Stimulated activated CD4-positive, alpha-beta T cell treated with anti-CD3 and anti-CD28 coated beads, Interleukin-12 subunit alpha, Interleukin-12 subunit beta, amount 100 ng/mL, for 4 hours (primary cell): ENCODE measurements at places on chromosomes 4 and X.

GRCh38 chr4:122221322-122221721 is 69.2 kb downstream of the BLTP1 start:
- DNase-seq: no peak

- no peak for DNase-seq
Measured at GRCh38 chrX:108464604-108465003, 25.0 kb downstream of the COL4A5 start.

- DNase-seq: no peak
Measured at GRCh38 chr4:4853371-4853823, 6.1 kb upstream of the MSX1 start.

DNA sequence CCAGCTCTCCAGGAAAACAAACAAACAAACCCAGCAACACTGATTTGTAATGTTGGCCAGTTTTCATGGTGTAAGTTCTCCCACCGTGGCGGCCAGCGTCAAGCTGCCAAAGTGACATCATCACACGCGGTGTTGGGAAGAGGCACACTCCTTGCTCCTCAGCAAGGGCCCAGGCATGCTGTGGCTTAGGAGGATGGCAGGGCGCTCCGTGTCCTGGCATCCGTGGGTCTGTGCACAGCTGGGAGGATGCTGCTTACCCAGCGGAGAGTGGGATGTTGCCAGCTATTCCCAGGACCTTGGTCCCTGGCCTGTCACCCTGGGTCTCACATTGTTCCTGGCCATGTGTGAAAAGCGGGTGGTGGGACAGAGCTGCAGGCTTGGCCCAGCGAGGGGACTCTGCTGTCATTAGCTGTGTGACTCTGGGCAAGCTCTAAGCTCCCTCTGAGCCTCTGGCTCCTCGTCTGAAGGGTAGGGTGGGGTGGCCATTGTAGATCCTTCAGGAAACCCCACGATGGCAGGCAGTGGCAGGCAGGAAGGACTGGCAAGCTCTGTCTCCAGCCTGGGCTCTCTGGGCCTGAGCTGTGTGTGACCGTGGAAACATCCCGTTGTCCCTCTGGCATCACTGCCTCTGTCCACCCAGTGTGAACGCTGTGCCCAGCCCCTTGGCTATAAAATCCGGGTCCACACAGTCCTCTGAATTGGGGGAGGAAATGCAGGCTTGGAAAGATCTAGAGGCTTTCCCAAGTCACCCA is 10.8 kb downstream of the PSAPL1 start:
- no peak for DNase-seq

DNA sequence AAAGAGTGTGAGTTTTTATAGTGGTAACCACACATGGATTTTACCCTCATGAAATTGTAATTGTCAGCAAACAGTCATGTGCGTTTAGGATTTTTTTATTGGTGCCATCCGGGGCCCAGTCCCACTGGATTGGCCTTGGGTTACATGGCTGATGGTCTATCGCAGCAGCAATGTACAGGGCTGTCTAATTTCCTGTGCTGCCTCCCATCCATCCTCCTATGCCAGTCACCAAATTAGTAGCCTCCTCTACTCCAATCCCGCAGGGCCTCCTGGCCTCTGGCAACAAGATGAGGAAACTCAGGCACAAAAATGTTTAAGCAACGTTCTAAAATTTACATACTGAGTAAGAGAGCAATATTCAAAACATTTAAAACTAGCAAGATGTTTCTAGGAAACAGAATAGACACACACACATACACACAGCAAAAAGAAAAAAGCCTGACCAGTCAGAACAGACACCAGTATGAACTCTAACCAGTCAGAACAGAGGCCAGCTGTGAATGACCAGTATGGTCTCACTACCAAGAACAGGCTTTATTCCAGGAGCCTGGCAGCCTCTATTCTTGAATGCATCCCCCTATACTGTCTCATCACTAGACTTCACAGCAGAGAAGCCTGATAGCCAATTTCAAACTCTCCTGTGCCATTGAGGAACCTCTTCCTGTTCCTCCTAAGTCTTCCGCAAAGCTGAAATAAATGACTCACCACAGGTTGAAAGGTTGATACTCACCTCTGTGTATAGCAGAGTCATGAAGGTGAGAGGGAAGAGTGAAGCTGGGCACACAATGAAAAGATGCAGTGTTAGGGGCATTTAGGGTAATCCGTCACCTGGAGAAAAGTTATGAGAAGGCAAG is 42.6 kb downstream of the CHRNA9 start:
- no peak for DNase-seq

DNA sequence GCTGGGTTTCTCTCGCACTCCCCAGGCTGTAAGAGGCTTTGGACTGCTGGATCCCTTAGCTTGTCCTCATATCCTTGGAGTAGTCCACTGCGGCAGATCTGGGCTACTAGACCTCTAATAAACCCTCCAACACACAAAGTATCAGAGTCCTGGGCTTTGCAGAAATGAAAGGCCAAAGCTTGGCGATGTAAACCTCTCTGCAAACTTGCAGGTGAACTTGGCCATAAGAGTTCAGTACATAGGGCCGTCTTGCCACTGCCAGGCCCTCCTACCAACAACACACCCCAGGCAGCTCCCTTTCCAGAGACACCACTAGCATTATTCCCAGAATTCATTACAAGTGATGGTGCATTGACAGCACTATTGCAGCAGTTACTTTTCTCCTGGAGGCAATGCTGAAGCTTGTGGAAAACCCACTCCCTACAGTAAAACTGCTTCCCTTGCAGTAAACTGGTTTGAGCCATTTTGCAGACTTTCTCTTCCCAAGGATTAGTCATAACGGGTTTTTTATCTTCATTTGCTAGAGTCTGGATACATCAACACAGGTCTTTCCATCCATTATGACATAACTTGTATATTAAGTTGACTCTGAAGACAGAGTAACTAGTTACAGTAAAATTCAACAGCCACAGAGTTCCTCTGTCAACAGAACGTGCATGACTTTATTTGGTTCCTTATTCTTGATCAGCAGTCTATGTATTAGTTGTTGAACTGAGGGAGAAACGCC is 2.4 kb downstream of the ANKRD50 start:
- no peak for DNase-seq

DNA sequence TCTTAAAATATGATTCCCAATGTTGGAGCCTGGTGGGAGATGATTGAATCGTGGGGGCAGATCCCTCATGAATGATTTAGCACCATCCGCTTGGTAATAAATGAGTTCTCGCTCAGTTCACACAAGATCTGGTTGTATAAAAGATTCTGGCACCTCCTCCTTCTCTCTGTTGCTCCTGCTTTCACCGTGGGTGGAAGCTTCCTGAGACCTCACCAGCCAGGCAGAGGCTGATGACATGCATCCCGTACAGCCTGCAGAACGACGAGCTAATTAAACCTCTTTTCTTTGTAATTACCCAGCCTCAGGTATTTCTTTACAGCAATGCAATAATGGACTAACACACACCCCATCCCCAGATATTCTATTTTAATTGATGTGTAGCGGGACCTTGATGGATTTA is 162.2 kb downstream of the NPFFR2 start:
- DNase-seq: no peak

DNA sequence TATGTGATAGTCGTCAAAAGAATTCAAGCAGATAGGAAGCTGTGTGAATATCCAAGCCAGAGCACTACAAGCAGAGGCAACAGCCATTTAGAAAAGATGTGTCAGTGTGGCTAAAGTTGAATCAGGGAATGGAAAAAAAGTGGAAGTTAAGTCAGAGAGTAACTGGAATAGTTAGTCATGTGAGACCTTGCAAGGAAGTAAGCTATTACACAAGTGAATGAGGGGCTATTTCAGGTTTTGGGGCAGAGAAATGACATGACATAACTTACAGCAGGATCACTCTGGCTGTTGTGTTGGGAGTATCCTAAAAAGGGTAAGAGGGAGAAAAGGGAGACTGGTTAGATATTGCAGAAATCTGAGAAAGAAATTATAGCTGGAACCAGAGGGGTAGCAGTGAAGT is 236.6 kb upstream of the PCDH18 start:
- no peak for DNase-seq

GRCh38 chr4:1493540-1494287 is 87.5 kb upstream of the NKX1-1 start:
- DNase-seq: no peak

DNA sequence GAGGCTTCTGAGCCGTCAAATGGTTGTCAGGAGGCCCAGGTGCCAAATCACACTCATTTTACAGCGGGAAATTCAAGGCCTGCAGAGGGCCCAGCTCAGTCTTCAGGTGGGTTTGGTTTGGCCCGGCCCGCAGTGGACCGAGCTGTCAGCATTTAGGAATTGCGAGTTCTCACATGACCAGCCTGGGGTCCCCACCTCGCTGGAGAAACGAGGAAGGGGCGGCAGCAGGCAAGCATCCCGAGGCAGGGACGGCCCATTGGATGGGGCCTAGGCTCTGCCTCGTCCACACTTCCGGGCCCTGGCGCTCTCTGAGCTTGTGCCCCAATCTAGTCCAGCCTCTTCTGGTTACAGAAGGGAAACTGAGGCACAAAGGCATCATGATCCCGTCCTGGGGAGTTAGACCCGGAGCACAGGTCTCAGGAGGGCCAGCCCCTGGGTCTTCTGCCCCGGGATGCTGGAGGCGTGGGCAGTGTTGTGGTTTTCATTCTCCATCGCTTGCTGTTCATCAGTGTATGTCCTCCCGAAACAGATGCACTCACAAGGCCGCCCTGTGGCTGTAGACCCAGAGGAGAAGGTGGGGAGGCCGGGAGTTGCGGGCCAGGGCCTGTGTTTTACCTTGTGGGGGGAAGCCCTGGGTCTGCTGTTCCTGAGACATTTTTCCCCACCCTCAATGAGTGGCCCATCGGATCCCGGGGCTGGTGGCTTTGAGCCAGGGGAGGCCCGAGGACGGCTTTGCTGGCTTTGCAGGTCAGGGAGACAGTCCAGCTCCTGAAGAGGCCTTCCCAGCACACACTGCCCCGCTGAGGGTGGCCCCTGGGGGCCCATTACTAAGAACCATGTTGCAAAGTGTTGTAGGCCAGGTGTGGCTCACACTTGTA is 8.9 kb downstream of the PSAPL1 start:
- no peak for DNase-seq

DNA sequence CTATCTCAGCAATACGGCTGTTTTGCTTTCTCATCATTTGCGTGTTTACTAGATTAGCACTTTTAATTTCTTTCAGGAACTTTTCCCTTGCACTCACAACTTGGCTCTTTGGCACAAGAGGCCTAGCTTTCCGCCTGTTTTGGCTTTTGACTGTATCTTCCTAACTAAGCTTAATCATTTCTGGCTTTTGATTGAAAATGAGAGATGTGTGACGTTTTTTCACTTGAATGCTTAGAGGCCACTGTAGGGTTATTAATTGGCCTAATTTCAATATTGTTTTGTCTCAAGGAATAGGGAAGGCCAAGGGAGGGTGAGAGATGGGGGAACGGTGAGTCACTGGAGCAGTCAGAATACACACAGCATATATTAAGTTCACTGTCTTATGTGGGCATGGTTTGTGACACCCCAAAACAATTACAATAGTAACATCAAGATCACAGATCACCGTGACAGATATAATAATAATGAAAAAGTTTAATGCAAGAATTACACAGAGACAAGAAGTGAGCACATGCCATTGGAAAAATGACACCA is 27.3 kb downstream of the MND1 start:
- DNase-seq: no peak

DNA sequence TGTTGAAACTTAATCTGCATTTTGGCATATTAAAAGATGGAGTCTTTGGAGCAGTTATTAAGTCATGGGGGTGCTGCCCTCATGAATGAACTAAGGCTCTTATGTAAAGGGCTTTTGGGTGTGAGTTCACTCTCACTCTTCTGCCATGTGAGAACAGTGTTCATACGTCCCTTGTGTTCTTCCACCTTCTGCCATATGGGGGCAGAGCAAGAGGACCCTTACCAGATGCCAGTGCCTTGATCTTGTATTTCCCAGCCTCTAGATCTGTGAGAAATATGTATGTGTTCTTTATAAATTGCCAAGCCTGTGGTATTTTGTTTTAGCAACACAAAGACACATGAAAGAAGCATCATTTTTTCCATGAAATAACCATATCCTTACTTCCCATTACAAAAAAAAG is 213.9 kb downstream of the SPOCK3 start:
- DNase-seq: no peak

DNA sequence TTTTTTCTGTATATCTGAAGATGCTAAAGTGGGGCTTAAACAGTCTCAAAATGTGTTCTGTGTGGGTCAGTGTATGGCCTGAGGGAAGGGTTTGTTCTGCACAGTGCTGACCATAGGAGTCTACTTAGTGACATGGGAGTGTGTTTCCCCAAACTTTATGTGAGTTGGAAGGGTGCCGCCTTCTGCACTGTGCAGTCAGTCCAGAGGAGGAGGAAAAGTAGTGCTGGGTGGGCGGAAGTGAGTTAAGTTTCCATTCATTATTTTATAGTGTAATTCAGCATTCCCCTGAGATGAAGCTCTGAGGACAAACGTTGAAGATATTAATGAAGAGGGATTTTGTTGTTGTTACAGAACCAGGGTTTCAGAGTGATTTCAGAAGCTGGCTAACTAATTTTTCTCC is 2.9 kb downstream of the CHST7 start:
- no peak for DNase-seq

DNA sequence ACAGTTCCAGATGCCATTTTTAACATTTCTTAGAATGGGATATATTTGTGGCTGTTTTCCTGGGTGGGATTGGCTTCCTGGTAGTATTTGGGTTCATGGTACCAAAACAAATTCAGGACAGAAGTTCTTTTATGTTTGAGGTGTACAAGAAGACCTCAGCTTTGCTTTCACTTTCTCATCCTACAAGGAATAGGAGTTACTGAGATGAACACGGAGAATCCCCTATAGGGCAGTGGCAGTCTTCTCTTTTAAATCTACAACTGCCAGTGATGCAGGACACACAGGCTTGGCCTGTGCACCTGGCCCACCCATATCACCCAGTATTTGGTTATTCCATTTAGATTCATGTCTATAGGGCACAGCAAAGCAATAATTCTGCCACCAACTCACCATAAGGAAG is 35.2 kb downstream of the SLC10A7 start:
- DNase-seq: no peak

DNA sequence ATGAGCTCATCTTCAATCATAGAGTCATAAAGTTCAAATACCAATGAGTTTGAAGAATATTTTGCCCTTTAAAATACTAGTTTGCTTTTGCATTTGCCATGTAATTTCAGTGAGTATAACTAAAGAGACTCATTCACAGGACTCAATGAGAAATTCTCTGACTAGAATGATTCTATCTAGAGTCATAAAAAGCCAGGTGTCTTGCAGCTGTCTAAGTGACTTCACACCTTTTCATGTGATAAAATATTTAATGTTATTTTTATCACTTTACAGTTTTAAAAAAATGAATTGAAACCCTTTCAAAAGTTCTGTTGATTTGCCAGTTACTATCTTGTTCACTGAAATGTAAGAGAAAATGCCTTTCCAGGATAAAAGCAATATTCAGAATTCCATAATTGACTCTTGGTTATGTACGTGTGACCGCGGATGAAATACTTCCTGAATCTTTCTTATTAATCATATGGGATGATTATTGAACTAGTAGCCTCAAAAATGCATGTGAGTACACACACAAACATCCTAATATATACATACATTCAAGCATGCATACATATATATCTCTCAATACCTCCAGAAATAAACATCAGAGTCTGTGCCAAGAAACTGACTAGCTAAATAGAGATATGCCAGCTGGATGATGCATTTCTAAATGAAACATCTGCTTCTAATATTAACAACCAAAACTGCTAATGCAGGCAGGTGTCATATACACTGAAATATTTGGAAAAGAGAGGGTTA is 87.0 kb downstream of the GABRB1 start:
- DNase-seq: no peak
